Nephron progenitor cell (in vitro differentiated cells): ENCODE measurements at places on chromosomes 1 and 21.

DNA sequence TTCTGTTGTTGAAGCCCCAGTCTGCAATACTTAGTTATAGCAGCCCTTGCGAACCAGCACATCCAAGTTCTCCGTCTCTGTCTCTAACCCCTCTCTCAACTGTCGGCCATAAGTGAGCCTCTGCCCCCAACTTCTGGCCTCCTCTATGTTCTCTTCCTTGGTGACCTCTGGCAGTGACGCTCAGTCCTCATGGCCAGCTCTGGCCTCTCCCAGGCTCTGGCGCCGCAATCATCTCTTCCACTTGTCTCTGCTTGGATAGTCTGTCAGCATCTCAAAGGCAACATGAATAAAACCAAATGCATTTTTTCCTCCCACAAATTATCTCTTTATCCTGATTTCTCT is 8.4 kb upstream of the HLCS start:
- DNase-seq, result no peak

DNA sequence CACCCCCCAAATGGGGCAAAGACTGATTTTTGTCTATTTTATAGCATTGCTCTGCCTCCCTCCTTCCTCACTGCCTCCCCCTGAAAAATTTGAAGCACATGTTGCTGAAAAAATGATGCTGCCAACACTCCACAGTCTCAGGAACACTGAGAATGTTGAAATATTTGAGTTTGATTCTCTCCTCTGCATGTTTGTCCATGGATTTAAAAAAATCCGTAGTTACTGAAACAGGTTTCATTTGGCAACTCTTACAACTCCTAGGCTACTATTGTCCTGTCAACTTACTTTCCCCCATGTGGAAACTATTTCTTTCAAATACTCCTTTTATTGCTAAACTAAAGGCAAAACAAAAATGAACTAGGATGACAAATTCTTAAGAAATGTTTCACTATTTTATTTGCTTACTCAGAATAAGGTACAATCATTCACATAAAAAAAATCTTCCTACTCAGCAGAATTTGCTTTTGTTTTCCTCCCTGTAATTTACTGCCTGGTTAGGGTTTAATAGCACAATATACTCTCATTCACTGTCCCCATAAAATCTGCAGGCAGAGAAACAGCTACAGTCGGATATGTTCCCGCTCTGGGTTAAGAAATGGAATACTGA is 50.2 kb downstream of the C21orf91 start:
- no peak for DNase-seq

GRCh38 chr1:70171512-70171911 is 33.9 kb downstream of the LRRC40 start:
- no peak for DNase-seq

- no peak for DNase-seq
Observed at GRCh38 chr1:79074975-79075374, 68.4 kb upstream of the ADGRL4 start.
